Skin of body (tissue), 3 donors: ENCODE measurements at places on chromosomes 4 and X. TPM values are rescaled to one million over a fixed set of nuclear protein-coding genes. Genes with fewer than 3 reads are reported as not detected.
A peak's percentile ranks its signal among the peaks of the same experiment; 100 is the strongest.

DNA sequence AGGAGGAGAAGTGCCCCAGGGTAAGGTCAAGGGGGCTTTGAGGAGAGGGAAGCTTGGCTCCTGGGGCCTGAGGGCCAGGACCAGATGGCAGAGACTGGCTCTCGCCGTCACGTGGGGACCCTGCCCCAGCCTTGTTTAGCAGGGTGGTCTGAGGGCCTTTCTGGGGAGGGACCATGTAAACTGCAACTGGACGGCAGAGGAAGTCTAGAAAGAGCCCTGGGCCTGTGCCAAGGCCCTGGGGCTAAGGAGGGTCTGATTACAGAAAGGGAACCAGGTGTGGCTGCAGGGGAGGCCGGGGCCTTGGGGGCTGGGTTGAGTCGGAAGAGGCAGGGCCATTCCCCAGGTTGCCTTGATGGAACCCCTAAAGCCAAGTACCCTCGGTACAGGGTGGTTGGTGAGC is 1.8 kb upstream of the HGFAC start:
- DNase-seq: no peak

VBP1 gene
- 46.5 TPM for total RNA-seq

DNA sequence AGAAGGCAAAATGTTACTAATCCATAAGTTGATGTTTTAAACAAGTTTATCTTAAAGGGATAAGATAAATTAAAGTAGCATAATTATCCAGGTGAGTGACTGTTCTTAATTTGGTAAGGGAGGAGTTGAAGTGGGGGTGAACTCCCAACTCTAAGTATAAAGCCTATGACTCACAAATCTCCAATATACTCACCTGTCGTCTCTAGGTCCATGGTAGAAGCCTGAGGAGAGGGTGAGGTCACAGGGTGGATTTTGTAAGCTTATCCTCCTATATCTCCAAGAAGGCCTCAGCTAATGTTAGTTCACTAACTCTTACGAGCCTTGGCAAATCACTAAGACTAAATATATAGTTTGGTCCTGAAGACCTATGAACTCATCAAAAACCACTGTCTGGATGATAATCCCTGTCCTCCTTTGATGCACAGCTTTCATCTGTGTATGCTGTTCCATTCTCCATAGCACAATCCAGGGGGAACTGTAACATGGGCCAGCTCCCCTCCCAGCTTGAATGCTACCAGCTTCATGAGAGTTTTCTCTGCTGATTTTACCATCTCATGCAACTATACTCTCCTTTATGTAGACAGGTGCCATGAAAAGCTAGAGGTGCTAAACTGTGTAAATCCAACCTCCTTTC is 158.7 kb downstream of the BTC start:
- no peak for DNase-seq

IL21 gene
- total RNA-seq: not detected

HTR2C gene
- total RNA-seq: not detected

DNA sequence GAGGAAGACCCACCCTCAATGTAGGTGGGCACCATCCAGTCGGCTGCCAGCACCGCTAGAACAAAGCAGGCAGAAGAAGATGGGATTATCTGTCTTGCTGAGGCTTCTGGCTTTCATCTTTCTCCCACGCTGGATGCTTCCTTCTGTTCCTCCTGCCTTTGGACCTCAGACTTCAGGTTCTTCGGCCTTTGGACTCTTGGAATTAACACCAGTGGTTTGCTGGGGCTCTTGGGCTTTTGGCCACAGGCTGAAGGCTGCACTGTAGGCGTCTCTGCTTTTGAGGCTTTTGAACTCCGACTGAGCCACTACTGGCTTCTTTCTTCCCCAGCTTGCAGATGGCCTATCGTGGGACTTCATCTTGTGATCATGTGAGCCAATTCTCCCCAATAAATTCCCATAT is 55.1 kb downstream of the PDLIM5 start:
- DNase-seq: no peak

DNA sequence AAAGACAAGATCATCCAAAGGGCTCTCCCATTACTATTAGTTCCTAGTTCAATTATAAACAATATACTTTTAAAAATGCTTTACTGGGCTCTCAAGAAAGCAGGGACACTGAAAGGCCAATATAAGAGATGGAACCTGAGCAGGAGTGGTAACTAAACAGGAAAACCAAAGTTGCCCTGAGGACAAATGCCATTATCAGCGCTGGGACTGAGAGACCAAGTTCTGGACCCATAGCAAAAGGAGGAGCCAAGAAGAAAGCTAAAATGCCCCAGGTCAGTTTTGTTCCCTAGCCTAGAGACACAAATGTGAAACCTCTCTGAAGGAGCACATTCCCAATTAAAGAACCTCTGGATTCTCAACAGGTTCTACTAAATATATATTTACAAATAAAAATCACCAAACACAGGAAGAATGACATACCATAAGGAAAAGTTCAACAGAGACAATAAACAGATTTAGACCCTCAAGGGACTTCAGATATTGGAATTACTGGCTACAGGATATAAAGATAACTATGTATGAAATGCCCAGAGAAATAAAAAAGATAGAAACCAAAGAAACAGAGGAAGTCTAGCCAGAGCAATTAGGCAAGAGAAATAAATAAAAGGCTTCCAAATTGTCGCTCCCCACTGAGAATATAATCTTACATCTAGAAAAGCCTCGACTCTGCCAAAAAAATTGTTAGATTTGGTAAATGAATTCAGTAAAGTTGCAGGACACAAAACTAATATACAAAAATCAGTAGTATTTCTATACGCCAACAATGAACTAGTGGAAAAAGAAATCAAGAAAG is 67.1 kb downstream of the KLHL8 start:
- DNase-seq: no peak

- no peak for DNase-seq
Observed at GRCh38 chr4:176646311-176646710, 146.4 kb downstream of the VEGFC start.

FGA gene
- total RNA-seq: not detected

- no peak for DNase-seq
Observed at GRCh38 chr4:118712872-118713271, 27.7 kb downstream of the METTL14 start.

GRCh38 chr4:48138936-48139335 is 4.9 kb upstream of the TXK start:
- DNase-seq: no peak

DGKK gene
- not detected for total RNA-seq

DNA sequence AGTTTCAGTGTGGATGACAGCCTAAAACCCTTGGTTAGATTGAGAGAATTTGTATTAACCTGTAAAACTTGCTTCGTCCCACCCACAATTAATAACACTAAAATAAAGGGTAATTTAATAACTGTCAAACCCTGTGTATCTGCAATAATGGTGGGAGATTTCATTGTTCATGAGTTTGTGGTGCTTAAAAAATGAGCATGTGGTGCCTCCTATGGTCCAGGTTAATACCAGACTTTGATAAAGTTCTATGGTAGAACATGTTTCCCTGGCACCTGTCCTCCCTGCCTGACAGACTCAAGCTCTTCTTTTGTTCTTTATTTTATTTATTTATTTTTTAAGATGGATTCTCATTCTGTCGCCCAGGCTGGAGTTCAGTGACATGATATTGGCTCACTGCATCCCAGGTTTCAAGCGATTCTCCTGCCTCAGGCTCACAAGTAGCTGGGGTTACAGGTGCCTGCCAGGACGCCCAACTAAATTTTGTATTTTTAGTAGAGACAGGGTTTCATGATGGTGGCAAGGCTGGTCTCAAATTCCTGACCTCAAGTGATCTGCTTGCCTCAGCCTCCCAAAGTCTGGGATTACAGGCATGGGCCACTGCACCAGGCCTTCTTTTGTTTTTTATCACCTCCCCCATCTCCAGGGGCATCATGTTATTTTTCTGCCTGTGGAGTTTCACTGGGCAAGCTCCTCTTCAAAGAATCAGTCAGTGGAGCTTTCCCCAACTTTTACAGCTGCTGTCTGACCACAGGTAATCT is 289.2 kb downstream of the NR3C2 start:
- no peak for DNase-seq

CLDN34 gene
- 0.30 TPM for total RNA-seq

CHIC2 gene
- total RNA-seq: 35.9 TPM

GRCh38 chr4:151052785-151053184 is 37.7 kb upstream of the LRBA start:
- DNase-seq: no peak

DNA sequence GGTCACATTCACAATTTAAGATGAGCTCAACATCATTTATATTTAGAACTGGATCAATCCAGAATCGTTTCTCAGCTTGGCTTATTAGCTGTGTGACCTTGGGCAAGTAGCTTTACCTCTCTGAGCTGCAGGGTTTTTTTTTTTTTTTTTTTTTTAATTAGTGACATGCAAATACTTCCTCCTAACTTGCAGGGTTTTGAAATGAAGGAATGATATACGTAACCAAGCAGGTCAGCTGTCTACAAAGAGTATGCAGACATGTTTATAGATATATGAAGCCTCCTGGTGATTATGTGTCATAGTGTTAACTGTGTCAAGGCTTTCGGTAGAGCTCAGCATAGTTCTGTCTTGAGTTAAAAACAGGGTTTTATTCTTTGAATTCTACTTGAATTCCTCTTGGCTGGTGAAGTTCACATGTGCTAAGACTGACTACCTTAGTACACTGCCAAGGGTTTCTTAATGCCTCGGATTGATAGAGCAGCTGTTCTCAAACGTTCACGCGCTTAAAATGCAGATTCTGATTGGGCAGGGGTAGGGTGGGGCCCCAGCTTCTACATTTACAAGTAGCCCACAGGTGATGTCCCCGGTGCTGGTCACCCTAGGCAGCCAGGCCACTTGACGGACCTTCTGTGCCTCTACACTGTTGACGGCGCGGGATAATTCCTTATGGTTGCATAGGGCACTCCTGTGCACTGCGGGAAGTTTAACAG is 654 bp upstream of the STS start:
- no peak for DNase-seq

SLC9B1 gene
- total RNA-seq: 7.2 TPM

- DNase-seq: no peak
Observed at GRCh38 chr4:18626366-18626765, 604.8 kb upstream of the LCORL start.

DNA sequence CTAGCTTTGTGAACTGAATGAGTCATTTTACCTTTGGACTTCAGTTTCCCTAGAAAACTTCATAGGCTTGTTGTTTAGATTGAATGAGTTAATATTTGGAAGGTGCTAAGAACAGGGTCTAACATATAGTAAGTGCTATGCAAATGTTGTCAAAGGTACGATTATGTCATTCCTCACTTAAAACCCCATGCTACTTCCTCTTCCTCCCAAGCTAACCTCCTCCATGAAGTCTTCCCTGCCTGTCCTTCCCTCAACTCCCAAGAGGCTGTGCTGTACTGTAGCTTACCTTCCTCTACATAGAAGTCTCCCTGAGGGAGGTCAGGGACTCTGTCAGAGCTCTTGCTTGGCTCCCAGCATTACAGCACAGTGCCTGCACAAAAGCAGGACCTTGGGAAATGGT is 103.4 kb upstream of the PJA1 start:
- no peak for DNase-seq

MAGEA2B gene
- not detected for total RNA-seq

SPON2 gene
- 46.1 TPM for total RNA-seq

DNA sequence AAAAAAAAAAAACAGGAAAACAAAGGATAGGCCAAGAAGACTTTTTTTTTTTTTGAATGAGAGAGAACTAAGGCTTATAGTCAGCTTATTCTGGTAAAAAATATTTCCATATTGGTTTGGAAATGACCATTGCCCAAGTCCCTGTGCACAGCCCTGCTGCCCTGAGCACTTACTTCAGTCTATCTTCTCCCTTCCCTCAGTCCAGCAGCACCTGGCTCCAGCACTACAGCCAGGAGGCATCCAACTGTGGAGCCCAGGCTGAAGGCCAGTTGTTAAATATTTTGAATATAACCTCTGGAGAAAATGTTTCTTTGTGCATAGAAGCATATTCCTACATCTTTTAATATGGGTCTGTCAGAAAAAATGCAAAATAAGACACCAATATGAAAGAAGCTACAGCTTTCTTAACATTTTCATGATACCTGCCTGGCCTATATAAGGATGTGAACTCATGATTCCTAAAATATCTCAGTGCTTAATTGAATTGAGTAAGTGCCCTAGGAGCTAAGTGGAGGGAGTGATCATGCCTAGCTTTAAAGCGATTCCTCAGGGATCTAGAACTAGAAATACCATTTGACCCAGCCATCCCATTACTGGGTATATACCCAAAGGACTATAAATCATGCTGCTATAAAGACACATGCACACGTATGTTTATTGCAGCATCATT is 14.4 kb downstream of the LRRC66 start:
- no peak for DNase-seq

- peak; percentile 20 for DNase-seq
Observed at GRCh38 chr4:130563185-130563888, 1467.4 kb downstream of the C4orf33 start.

- no peak for DNase-seq
Observed at GRCh38 chr4:118279920-118280432, 72.8 kb downstream of the PRSS12 start.

DNA sequence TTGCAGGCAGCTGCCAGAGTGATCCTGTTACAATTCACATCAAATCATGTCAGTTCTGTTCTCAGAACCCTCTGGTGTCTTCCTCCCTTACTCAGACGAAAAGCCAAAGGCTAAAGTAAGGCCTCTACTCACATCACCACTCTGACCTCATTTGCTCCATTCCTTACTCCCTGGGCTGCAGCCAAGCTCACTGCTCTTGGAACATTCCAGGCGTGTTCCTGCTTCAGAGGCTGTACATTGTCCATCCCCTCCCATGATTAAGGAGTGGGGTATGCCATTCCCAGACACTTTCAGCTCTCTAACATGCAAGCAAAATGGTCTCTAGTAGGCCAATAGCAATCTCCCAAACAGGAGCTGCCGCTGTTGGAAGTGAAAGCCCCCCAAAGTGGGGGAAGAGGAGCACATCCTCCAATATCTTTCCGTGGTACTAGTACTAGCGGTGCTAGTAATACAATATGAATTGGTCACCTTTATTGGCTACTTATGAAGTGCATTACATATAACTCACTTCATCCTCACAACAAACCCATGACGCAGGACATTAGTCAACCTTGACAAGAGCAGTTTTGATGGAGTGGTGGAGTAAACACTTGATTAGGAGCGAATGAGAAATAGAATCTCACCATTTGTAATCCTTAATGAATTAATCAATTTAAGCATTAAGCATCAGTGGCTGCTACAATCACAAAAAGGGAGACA is 15.0 kb downstream of the GAB3 start:
- no peak for DNase-seq

GRCh38 chr4:182593864-182594263 is 323.3 kb downstream of the DCTD start:
- no peak for DNase-seq

GRCh38 chr4:108168160-108168670 is 517 bp downstream of the LEF1 start:
- no peak for DNase-seq

GRCh38 chr4:33890841-33891240 is 2353.5 kb downstream of the ARAP2 start:
- DNase-seq: peak; percentile 33

CFAP99 gene
- total RNA-seq: not detected

TEX11 gene
- not detected for total RNA-seq

PDE6B gene
- total RNA-seq: 5.5 TPM

DNA sequence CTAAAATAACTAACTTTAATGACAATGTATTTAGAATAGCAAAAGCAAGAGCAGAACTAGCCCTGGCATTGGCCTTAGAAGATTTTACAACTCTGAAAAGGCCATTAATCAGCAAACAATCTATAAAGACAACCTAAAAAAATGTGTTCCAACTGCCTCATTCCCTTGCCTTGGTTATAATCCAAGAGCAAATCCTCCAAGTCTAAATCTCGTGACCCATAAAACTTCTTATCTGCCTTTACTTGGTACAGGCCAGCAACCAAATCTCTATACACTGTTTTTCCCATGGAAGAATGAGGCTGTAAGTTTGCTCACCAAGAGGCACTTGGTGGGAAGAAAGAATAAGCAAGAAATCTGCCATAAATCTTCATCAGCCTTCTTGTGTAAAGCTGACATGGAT is 175.3 kb upstream of the MID1 start:
- DNase-seq: no peak
